ENCODE measurements at places on chromosomes 11 and 22.

DNA sequence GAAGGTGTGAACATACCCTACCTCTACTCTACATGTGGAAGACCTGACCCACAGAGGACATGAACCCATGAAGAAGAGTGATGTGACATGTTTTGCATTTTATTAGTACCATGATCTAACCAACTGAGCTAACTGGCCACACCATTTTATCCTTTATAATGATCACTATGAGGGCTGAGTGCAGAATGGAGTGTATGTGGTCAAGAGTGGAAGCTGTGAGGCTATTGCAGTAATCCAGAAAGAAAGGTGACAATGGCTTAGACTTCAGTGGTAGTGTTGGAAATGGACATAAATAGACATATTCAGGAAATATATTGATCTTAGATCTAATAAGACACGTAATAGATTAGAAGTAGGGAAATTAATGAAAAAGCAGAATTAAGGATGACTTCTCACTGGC, 3.8 kb downstream of the SRSF8 start:
- DNase-seq, result no peak

DNA sequence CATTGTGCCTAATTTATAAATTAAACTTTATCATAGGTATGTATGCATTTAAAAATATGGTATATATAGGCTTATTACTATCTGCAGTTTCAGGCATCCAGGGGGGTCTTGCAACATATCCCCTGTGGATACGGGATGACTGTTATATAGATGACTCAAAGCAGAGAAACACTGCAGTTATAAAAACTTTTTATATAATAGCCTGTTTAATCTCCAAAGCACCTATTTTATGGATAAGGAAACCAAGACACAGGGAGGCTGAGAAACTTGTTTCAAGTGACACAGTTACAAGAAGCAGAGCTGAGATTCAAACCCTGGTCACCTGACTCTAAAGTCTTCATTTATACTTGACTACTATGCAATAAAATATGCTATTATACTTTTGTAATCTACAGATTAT, 897.7 kb downstream of the KCNA4 start:
- DNase-seq, result no peak

DNA sequence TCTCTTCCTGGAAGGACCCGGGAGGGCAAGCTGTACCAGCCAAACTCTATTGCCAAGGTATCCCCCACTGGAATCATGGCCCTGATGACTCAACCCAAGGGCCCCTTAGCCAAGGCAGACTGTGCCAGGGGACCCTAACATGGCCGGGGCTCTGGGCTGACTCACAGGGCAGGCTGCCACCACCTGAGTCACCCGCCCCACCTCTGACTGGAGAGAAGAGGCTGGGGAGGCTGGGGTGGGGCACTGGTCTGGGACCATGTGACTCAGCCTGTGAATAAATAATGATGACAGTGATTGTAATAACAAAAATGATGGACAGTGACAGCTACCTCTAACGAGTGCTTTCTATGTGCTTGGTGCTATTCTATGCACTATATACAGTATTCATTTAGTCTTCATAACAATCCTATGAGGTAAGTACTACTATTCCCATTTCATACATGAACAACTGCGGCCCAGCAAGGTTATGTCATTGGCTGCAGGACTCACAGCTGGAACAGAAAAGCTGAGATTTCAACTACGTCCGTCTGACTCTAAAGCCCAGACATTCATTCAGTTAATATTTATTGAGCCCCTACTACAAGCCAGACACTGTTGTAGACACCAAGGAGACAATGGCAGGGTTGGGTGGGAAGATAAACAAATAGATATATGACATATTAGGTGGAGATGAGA, 84.2 kb downstream of the FBXO7 start:
- no peak for DNase-seq

DNA sequence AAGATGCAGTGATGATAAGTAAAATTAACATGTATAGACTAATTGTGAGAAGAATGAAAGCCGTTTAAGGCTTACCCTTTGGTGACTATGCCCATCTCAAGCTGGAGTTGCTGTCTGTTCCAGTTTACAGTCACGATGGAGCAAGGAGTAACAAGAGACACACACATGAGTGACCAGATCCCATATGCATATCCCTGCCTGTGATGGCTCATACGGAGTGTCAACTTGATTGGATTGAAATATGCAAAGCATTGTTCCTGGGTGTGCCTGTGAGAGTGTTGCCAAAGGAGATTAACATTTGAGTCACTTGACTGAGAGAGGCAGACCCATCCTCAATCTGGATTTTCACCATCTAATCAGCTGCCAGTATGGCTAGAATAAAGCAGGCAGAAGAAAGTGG, 786.8 kb downstream of the FAM181B start:
- no peak for DNase-seq

All from midbrain (tissue), 1 donor.